ENCODE measurements at places on chromosomes 7 and 10. TPM values are rescaled to one million over a fixed set of nuclear protein-coding genes. Genes with fewer than 3 reads are reported as not detected.

- peak; percentile 52 for DNase-seq
Observed at GRCh38 chr10:35564341-35564968, 40.7 kb upstream of the GJD4 start.

DNA sequence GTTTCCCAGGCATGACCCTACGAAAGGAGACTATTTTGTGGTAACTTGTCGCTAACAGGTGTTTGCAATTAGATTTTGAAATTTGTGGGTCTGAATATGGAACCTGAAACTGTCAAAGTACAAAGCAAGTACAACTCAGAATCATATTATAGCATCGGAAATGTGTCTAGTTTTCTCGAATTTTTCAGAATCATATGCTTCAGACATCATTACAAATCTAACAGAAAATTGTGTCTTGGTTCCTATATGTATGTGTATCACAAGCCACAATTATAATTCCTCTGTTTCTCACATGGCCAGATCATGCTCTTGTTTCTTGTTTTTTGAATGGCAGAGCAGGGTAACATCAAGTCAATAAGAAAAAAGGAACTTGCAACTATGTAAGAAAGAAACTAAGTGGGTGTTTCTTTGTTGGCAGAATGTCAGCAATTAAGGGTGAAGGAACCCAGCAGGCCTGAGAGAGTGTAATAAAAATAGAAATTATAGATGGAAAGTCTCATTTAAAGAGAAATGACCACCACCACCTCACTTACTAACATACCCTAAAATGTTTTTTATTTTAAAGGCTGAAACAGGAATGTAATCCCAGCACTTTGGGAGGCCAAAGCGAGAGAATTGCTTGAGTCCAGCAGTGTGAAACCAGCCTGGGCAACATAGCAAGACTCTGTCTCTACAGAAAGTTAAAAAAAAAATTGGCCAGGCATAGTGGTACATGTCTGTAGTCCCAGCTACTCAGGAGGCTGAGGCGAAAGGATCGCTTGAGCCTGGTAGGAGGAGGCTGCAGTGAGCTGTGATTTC is 51.3 kb downstream of the PRTFDC1 start:
- peak; percentile 59 for DNase-seq

- no peak for DNase-seq
Observed at GRCh38 chr10:5743736-5744135, 59.1 kb downstream of the TASOR2 start.

DNA sequence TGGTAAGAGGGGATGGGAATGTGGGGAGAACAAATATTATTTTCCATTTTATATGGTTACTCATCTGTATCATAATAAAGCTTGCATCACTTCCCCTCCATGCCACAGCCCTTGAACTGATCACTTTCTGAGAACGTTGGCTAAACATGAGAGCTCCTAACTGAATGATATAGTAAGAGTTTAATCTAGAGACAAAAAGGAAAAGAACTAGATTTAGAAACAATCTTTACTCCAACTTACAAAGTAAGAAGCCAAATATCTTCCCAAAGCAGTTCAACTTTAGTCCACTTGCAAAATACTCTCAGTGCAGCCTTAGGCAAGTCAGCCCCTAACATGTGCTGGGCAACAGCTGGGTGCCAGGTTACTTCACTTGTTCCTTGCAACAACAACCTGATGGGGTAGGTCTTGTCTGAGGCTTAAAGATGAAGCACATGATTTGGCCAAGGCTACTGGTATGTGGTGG is 20.3 kb downstream of the SMURF1 start:
- DNase-seq = peak; percentile 78

Gene WDR86
- 17.7 TPM for total RNA-seq

DNA sequence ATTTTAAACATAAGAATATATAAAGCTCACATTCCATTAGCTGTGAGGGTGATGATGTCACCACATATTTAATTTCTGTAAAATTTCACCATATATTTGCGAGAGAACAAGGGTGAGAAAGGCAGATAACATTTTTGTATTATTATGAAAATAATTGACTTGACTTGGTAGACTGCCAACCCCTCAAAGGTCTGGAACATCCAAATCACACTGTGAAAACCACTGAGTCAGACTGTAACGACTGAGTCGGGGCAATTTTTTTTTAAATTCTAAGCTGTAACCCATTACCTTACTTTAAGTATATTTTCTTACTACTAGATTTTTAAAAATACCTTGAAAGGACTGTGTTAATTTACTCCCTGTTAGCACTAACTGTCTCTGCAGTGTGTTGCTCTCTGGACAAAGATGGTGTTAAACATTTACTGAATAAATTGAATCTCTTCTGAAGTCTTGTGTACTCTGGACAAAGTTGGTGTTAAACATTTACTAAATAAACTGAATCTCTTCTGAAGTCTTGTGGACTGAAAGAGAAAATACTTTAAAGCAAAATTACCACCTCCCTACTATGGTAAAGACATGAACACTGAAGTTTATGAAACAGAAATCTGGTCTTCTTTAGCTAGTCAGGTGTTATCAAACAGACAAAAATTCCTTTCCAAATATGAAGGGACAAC is 14.1 kb downstream of the PDZD8 start:
- DNase-seq = no peak

Gene AGFG2
- total RNA-seq = 19.3 TPM

DNA sequence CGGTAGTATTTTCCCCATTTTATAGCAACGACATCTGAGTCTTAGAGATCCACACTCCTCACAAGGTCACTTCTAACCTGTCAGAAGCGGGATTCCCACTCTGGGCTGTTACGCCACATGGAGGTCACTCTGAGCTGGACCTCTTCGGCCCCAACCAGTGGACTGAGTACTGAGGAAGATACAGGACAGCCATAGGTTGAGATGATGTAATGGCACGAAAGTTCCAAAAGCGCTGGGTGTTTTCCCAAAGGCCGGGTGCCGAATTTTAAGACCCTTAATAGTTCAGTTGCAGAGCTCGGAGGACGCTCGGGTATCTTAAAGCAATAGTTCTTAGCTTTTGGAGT is 699 bp downstream of the GHITM start:
- peak; percentile 66 for DNase-seq

DNA sequence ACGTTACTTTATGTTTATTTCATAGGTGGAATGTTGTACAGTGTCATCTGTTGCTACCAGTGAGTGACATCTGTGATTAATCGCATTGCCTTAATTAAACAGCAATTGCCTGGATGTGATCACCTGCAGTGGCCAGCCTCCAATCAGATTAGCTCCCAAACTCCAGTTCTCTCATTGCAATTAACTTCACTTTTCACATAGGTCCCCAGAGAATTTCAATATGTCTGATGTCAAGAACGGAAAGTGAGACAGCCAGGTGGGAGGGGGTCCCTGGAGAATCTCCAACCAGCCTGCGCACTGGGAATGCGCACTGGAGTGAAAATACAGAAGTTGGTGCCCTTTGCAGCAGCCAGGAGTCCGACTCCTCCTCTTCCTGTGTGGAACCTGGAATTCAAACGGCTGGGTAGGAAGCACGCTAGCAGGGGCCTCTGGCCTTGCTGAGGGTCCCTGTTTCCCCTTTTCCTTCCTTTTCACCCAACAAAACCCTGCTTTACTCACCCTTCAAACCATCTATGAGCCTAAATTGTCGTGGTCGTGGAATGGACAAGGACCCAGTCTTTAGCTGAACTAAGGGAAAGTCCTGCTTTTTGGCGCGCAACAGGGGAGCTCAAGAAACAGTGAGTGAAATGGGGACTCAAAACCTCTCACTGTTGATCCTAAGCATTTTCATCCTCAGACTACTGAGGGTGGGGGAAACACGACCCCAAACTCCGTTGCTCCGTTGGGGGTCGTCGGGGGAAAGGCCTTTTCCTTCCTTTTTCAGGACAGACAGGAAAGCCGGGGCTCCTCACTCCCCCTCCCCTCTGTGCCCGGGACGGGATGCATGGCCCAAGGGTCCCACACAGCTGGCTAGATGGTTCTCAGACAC is 1355.5 kb upstream of the LRRTM3 start:
- peak; percentile 7 for DNase-seq

DNA sequence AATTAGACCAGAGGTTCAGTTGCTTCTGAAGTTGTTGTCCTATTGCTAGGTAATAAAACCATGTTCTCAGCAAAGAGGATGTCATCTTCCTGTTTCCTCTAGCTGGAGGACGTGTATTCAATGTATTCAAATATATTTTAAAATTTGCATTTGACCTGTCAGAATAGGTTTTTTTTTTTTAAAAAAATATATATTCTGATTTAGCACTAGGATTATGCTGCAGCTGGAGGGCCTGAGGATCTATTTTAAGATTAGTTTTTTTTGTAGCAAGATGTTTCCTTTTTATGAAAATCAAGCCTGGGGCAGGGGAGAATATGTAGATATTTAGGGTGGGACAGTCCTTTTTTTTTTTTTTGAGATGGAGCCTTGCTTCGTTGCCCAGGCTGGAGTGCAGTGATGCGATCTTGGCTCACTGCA is 337.0 kb downstream of the FRMD4A start:
- no peak for DNase-seq

Gene EPHB6
- total RNA-seq = 11.0 TPM

DNA sequence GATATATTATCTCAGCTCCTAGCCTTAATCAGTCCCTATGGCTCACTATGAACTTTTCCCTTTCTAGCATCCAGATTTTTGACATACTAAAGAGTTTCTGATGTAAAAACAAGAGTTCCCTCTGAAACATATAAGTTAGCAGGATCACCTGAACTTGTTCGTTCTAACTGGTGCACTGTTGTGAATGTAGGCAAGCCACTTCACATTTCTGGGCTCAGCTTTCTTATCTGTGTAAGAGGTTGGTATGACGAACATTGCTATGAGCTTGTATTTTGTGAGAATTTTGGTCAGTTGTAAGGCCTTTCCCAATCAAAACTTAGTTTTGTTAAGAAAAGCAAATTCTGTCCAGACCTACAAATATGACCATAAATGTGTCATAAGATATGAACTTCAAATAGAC is 46.1 kb downstream of the MAGI2 start:
- peak; percentile 55 for DNase-seq

GRCh38 chr7:100384628-100385294 is 11.5 kb downstream of the PILRA start:
- no peak for DNase-seq

DNA sequence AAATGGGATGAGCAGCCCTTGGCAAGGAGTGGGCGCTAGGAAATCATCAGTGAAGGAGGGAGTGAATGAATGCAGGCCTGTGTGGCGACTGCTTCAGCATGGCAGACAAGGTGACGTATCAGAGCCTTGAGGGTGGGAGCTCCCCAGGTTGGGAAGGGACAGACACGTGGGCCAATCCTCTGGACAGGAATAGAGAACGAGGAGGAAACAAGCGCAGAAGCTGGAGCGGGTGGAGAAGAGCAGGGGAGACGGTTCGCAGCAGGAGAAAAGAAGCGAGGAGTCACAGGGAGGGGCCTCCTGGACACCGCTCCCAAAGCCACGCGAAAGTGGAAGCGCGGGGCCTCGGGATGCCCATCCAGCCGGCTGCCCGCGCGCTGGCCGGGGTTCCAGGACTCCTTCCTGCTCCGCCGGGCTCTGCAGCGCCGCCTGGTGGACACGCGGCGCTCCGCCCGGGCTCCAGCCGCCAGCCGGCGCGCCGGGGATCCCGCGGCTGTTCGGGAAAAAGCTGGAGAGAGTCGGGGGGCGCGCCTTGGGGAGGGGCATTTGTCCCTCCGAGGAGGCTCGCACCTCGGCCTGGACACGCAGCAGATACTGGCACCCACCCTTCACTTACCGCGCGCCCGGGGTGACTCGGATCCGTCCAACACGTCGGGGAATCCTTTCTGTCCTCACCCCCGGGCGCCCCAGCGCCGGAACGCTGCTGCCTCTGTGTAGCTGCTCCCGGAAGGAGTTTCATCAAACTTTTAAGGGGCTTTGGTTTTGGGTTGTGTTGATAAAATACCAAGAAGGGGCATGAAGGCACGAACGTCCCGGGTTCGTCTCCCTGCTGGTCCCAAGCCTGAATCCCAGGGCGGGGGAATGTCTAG is 6.3 kb downstream of the ZNF503 start:
- peak; percentile 56 for DNase-seq

Gene NODAL
- not detected for total RNA-seq

DNA sequence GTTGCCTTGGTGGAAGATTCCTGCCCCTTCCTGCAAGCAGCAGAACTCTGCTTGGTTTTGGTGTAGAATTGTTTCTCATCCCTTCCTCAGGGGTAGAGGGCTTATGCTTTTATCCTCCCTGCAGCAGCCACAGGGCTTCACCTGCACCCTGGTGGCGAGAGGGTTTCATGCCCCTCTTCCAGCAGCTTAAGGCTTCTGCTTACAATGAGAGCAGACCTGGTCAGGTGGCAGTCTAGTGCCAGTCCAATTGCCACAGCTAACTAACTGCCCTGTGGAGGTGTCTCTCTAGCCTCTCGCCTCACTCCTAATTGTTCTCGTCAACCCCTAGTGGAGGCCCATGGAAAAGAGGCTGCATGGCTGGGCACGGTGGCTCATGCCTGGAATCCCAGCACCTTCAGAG is 19.3 kb downstream of the ACBD7 start:
- no peak for DNase-seq

DNA sequence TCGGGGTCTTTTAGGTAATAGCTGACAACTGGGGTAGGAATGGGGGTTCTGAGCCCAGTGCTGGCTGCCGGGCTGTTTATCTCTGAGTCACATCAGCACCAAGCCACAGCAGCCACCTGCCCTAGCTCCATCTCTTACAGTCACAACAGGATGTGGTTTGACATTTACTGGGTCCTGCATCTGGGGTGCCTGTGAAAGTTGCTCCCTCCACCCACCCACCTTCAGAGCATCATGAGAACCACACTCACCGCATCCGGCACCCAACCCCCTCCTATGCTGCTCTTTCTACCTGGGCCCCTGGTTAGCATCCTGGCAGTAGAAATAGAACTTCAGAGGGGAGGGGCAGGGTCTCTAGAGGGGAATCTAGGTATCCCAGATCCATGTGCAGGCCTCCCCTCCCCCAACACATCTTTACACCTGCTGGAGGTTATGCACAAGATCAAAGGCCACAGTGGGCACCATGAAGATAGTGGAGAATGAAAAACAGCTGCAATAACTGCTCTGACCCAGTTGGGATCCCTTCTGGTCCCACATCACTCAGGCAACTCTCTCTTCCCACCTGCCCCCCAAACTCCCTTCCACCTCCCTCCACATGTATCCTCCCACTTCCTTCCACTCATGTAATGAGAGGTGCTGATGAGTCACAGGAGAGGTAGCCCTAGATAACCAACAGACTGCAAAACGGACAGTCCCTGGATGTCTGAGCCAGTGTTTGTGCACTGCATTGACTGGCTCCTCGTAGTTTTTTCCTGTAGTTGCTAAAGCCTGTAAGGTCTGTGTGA is 38.2 kb downstream of the PRSS2 start:
- no peak for DNase-seq

GRCh38 chr10:8418631-8419030 is 364.1 kb downstream of the GATA3 start:
- peak; percentile 82 for DNase-seq

Gene FKBP9
- 831 TPM for total RNA-seq

Data from fibroblast of the aortic adventitia (primary cell).